ENCODE measurements at places on chromosomes 2 and 18. TPM values are rescaled to one million over a fixed set of nuclear protein-coding genes. Genes with fewer than 3 reads are reported as not detected.

The TTN gene
- total RNA-seq = 2.9 TPM

DNA sequence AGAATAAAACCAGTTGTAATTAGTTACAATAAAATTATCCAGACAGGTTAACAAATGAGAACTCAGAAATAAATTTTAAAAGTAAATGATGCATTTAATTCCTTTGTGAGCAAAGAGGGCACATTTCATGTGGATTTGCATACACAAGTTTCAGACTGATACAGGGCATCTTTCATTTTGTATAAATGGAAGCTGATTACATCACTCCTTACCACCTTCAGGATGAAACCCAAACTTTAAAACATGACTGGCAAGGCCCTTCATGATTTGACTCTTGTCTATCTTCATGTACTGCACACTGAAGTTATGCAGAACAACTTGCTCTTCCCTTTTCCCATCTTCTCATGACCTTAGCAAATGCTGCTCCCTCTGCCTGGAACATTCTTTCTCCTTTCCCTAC lies 26.9 kb downstream of the EFEMP1 start:
- no peak for DNase-seq

DNA sequence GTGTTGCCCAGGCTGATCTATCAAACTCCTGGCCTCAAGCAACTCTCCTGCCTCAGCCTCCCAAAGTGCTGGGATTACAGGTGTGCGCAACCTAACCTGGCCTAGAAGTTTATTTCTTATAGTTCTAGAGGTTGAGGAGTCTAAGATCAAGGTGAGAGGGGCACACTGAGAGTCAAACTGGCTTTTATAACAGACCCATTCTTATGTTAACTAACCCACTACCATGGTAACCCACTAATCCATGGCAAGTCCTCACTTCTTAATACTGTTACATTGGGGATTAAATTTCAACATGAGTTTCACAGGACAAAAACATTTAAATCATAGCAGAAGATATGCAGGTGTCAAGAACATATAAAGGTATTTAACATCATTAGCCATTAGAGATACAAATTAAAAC lies 50.6 kb downstream of the MDH1 start:
- no peak for DNase-seq

The ANKRD29 gene
- total RNA-seq = 8.8 TPM

The SCN9A gene
- total RNA-seq = 2.0 TPM

DNA sequence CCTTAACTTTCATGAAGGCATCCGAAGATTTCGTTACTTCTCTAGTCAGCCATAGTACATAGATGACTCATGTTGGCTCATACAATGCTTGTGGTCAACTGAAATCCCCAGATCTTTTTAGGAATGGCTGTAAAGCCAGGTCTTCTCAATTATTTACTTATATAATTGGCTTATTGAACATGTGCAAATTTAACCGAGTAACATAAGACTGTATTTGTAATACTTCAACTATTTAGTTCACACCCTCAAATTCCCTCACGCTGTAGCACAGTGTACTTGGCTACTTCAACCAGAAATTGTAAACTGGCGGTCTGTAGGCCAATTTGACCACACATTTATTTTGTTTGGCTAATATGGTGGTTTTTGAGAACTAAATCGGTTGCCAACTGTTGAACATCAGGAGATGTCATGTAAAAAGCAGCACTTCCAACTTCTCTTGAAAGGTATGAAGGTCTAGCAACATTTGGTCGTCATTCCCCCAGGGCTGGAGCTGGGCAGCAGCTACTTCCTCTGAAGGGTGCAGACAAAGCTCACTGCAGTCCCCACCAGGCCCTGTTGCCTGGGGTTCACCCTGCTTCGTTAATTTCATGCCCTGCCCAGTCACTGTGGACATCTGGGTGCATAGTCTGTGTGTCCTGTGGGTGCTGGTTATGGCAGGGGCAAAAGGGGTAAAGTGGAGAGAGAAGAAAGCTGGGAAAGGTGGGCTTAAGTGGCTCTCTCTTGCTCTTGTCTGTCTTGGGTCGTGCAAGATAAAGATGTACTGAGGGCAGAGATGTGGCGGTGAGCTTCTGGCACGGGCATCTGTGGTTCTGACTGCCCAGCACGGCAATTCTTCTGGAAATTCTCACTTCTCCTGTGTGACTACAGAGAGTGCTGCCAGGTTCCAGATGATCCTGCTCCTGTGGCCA lies 3.2 kb upstream of the SH3RF3 start:
- no peak for DNase-seq

GRCh38 chr18:23835091-23835490 lies 145.8 kb downstream of the LAMA3 start:
- DNase-seq = no peak

DNA sequence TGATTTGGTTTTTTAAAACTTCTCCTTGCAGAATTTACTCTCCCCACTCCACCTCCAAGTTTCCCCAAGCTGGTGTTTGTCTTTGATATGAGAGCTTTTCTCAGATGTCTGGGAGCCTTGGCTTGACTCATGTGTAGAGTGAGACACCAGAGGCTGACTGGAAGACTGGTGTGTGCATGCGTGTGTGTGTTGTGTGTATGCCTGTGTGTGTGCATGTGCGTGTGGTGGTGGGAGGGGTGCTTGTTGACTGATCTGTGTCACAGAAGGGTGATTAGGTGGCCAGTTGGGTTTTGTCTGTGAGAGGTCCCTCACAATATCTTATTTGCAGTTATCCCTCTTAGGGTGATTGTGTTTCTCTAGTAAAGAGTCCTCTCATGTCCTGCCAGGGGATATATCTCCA lies 50.5 kb upstream of the HPCAL1 start:
- DNase-seq = no peak

- DNase-seq = no peak
These were observed 46.1 kb upstream of the PTH2R start for GRCh38 chr2:208360259-208361076.

DNA sequence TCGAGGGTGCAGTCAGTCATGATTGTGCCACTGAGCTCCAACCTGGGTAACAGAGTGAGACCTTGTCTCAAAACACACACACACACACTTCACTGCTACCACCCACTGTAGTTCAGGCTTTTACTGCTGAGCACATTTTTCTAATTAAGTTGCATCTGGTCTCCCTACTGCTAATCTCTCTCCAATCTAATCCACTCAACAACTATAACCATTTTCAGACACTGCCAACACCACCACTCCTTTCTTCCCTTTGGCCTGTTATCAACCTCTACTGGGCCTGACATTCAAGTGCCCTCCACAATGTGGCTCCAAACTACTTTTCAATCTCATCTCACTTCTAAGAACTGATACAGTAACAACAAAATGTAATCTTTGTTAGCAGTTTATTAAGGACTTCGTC lies 44.8 kb downstream of the RMP24 start:
- no peak for DNase-seq

GRCh38 chr18:35577045-35577848 lies 4.3 kb upstream of the GALNT1 start:
- no peak for DNase-seq

The TACR1 gene
- total RNA-seq = 2.4 TPM

DNA sequence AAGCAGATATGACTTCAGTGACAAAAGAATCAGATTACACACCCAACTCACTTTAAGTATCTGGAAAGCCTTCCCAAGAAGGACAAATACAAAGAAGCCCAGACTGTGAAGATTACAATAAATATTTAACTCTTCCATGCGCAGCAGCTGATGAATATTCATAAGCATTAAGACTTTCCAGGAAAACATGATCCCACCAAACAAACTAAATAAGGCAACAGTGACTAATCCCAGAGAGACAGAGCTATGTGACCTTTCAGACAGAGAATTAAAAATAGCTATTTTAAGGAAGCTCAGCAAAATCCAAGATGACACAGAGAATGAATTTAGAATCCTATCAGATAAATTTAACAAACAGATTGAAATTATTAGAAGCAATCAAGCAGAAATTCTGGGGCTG lies 108.2 kb upstream of the UBE2E3 start:
- DNase-seq = no peak

DNA sequence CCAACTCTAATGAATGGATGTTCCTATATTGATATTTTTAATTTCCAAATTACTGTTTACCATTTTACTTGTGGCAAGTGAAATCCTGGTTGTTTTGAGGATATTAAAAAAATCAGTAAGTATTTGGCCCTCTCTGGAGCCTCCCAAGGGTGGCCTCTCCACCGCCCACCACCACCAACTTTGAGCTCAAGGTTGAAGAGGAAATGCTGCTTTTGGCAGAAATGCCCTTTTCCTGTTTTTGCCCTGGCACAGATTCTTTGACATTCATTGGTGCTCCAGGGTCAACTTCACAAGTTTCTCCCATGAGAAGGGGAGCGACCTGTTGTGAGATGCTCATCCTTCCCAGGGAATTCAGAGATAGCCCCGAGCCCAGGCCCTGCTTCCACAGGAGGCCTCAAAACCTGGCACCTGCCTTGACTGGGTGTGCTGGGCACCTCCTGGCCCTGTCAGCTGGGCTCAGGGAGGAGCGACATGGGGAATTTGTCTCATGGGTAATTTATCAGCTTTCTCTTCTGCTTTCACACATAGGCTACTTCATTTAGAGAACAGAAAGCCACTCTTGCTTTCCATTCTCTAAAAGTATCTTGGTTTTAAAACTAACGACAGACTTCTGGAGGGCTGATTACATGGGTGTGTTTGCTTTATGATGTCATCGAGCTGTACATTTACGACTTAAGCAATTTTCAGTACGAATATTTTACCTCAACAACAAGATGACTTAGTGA lies 6.9 kb downstream of the CD8A start:
- no peak for DNase-seq

- no peak for DNase-seq
These were observed 41.0 kb upstream of the ACSL3 start for GRCh38 chr2:222819722-222820333.

The SLC38A11 gene
- 2.2 TPM for total RNA-seq

- no peak for DNase-seq
These were observed 45.8 kb downstream of the ROCK2 start for GRCh38 chr2:11298592-11298991.

GRCh38 chr2:30709516-30709915 lies 97.7 kb downstream of the CAPN13 start:
- DNase-seq = no peak

GRCh38 chr2:19635951-19636510 lies 265.8 kb downstream of the TTC32 start:
- DNase-seq = no peak

DNA sequence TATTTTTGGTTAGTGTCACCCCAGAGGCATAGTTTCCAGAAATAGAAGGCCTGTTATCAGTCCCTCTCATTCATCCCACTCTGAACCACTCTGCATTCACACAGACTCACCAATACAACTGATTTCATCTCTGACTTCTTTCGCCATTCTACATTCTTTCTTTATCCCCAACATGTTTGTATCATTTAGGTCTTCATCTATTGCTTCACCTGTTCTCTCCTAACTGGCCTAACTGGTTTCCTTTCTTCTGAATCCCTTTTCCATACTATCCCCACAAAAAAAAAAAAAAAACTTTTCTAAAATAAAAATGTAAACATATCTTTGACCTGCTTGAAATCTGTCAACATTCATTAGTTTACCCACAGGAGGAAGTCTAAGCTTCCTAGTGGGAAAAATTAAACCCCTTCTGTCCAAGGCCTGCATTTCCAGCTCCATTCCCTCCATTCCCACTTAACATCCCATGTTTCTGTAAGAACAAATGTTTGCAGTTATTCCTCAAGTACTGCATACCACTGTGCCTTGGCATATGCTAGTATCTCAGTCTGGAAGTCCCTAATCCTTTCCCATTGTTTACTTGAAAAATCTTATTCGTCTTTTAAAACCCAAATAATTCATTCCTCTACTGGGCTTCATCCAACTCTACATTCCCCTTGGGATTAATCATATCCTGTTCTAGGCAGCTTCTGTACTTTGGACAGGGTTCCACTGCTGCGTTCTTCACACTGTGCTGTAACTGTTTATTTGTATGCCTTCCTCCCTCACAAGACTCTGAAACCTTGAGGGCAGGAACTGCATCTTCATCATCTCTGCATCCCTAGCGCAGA lies 68.5 kb downstream of the FIGN start:
- no peak for DNase-seq

The POTEJ gene
- not detected for total RNA-seq

The ITGA6 gene
- 45.9 TPM for total RNA-seq

GRCh38 chr2:201855356-201855755 lies 49.0 kb downstream of the CDK15 start:
- DNase-seq = no peak

Measured in breast epithelium (tissue), 4 donors.